ENCODE measurements at places on chromosomes 11 and 22. TPM values are rescaled to one million over a fixed set of nuclear protein-coding genes. Genes with fewer than 3 reads are reported as not detected.

TBX1 gene
- total RNA-seq: 3.4 TPM

SUSD2 gene
- 15.9 TPM for total RNA-seq

NRIP3 gene
- total RNA-seq: 2.2 TPM

TYR gene
- not detected for total RNA-seq

FZD4 gene
- total RNA-seq: 24.3 TPM

MMP8 gene
- 1.5 TPM for total RNA-seq

SHISA8 gene
- not detected for total RNA-seq

APOL5 gene
- total RNA-seq: not detected

ZFP91 gene
- total RNA-seq: 47.0 TPM

C11orf86 gene
- not detected for total RNA-seq

HBB gene
- total RNA-seq: 848 TPM

APOL1 gene
- 75.0 TPM for total RNA-seq

C11orf65 gene
- 0.49 TPM for total RNA-seq

TSPAN18 gene
- 40.7 TPM for total RNA-seq
